Cortex of kidney (tissue), 1 donor: ENCODE measurements at places on chromosomes 2 and 18.

- no peak for DNase-seq
These were observed 25.9 kb upstream of the GPR17 start for GRCh38 chr2:127619877-127620705.

DNA sequence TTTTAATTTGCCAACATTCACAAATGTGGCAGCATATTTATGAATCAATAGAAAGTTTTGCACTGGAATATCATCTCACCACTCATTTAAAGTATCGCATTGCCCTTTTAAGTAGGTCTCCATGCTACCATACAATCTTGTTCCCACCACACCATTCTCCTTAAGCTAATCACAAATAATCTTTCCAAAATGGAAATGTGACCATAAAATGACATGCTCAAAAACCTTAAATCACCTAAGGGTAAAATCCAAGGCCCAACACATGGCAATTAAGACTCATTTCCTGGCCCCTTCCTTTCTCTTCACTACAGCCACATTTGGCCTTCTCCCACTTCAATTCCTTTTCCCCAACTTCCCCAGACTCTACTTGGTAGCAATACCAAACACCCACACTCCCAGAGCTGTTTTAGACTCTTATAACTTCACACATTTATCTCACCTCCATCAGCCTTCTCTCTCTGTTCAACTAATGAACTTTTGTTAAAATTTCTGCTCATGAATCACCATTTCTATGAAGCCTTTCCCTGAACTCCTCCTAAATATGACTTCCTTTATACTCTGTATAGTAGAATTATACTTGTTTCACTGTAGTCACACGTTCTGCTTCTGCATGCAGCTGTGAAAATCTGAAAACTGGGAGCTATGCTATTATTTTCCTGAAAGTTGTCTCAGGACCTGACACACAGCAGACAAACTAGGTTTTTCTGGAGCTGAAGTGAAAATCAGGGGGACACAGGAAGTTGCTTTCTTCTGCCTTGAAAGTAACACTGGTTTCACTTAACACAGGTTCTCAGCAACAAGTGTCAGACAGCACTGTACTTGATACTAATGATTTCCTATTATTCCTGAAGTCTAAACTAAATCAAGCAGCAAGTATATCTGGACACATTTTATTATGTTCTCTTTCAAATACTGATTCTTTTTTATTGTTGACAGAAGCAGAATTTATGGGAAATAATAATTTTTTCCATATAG, 303.9 kb downstream of the ZEB2 start:
- DNase-seq: no peak

DNA sequence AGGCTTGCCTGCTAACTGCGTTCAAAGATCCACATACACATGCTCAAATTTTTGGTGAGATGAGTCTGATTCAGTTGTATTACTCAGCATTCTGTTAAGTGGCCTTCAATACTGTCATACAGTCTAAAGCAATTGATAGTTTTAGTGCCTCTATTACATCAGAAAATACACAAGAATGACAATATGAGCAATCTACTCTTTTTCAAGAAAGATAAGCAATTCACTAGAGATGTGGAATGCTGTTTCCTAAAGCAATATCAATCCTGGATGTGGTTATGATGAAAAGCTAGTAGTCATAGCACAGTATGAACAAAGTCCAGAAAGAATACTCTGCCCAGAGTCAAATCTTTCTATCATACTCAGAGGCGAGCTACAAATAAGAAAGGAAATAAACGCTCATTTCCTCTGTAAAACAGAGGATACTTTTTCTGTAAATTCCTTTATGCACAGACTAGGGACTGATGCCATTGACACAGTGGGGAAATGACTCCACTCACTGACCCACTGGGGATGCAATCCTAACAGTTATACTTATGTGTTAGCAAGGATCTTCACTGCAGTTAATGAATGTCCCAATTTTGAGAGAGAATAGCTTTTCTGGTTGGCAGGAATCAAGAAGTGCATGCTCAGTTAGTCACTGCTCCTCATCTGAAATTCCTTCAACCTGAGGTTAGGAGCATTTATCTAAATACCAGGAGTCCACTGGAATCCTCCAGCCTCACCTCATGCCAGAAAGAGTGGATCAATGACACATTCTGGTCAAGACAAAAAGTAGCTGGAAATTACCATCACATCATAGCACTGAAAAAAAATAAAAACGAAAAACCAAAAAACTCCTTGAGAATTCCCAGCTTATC, 83.3 kb downstream of the PDE11A start:
- no peak for DNase-seq

- DNase-seq: no peak
These were observed 18.1 kb upstream of the CCDC74B start for GRCh38 chr2:130162968-130163367.

GRCh38 chr2:98486374-98486981, 41.8 kb downstream of the INPP4A start:
- no peak for DNase-seq

GRCh38 chr2:202566286-202566685, 68.5 kb upstream of the FAM117B start:
- DNase-seq: no peak

DNA sequence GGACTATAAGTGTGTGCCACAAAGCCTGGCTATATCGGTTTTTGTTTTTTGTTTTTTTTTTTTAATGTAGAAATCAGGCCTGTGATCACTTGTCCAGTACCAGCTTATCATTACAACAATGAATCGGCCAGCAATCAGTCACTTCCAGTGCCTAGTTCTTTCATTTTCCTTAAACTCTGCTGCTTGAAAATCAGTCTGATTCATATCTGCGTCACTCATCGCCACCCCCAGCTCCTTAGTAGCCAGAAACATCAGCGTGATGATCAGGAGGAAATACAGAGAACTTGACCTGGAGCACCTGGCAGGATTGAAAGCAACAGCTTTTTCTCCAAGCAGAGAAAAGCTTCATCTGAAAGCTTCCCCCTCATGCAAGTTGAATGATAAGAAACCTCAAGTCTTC, 75.4 kb downstream of the SPTBN1 start:
- no peak for DNase-seq

DNA sequence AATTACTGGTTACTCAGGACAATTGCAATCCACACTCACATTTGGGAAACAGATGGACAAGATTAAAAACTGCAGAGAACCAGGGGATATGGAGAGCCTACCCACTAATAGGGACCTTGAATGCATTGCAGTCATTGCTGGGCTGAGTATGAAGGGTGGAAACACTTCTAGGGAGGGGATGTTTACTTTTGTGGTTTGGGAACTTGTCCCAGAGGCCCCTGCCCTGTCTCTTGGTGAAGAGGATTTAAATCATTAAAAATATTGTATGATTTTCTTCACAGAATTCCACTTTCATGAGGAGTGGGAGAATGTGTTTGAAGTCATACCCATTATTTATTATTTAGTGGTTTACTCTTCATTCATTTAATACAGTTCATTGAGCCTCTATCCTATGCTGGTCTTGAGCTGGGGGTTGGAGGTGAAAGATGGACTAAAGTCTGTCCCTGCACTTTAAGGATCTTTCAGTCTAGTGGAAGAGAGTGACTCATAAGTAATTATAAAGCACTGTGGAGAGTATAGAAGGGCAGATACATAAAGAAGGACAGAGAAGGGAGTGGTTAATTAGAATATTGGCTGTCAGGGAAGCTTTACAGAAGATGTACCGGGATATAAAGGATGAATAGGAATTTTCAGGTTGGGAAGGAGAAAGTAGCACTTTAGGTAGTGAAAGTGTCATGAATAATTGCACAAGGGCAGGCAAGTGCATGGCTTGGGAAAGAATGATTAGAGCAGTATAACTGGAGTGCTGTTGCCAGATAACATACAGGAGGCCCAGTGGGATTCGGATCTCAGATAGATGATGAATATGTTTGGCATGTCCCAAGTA, 313.4 kb downstream of the LPIN1 start:
- no peak for DNase-seq

GRCh38 chr2:186440506-186440905, 45.6 kb upstream of the ZC3H15 start:
- no peak for DNase-seq

- no peak for DNase-seq
These were observed 40.7 kb upstream of the KLF11 start for GRCh38 chr2:10002681-10003080.

- DNase-seq: no peak
These were observed 68.1 kb upstream of the SPRED2 start for GRCh38 chr2:65500310-65501040.

DNA sequence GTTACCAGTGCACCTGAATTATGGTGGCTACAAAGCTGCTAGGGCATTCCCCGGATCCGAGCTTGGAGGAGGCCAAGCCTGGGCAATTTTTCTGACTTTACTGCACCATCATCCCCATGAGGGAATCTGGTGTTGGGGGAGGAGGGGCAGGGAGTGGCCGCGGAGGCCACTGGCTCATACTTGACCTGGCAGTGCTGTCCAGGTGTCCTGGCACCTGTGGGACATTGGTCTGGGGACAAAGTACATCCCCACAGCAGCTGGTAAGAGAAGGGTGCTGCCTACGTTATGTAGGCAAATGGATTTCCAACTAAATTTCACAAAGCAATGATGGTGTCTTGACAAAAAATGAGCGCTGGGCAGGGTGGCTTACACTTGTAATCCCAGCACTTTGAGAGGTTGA, 48.3 kb downstream of the KLHL29 start:
- DNase-seq: no peak

DNA sequence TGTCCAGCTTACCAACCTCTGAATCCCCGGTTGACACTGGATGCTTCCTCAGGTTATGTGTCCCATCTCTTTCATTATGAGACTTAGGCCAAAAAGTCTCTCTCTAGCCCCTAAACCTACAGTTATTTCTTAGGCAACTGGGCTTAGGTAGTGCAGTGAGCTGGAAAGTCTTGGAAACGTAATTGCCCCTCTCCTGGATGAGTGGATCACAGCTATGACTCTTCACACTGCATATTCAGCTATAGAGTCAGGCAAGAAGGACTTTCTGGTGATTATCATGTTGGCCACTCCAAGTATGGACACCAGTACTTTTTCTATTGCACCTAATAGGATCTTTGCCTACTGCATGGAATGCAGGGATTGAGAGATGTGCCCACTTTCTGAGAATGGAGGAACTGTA, 458.3 kb upstream of the CELF4 start:
- DNase-seq: no peak

DNA sequence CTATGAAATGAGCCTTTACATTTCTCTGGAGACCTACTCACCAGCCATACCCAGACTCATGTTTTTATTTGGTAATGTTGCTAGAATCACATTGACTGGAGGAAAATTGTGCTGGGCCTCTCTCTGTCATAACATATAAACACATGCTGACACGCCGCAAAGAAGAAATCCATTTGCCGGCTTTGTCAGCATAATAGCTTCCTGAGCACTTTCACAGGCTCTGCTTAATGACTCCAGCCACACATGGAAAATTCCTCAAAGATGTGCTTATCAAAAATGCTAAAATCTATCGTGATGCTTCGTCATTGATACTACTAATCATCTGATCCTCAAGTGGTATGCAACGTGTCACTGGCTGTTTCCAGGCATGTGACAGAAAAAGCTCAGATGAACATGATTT, 63.1 kb downstream of the RND3 start:
- DNase-seq: no peak

DNA sequence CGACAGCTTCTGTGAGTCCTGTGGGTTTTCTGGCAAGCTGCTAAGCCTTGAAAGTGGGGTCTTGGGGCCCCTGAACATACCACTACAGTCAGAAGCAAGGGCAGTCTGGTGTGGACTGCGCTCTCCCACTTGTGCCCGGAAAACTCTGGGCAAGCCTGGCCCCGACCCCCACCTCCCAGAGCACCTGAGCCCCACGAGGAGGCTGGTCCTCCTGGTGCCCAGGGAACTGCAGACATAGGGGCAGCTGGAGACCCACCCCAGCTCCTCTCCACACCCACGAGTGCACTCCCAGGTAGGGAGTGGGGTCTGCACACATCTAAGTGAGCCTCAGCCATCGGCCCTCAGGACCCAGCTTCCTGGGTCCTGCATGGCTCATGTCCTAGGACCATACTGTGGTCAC, 16.2 kb upstream of the GPC1 start:
- DNase-seq: no peak

GRCh38 chr2:44655401-44655864, 286.1 kb upstream of the SIX3 start:
- no peak for DNase-seq

GRCh38 chr18:77422974-77423867, 173.6 kb downstream of the GALR1 start:
- no peak for DNase-seq

GRCh38 chr18:36157441-36157840, 27.7 kb downstream of the ELP2 start:
- DNase-seq: no peak

DNA sequence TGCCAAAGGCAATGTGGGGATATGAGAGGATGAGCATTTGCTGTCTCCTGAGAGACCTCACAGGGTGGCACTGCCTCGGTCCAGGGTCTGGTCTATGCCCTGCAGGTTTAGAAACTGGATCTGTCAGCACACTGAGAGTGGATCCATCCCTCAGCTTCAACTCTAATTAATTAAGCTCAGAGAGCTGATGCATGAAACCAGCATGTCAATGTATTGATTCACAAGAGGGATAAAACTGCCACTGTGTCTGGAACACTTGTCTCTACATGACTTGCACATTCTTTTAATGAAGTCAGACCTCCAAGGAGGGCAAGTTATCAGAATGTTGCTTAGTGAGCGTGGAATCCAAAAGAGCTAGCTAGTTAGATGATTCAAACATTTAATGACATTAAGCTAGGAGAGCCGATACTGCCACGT, 22.5 kb upstream of the POLE4 start:
- DNase-seq: no peak

DNA sequence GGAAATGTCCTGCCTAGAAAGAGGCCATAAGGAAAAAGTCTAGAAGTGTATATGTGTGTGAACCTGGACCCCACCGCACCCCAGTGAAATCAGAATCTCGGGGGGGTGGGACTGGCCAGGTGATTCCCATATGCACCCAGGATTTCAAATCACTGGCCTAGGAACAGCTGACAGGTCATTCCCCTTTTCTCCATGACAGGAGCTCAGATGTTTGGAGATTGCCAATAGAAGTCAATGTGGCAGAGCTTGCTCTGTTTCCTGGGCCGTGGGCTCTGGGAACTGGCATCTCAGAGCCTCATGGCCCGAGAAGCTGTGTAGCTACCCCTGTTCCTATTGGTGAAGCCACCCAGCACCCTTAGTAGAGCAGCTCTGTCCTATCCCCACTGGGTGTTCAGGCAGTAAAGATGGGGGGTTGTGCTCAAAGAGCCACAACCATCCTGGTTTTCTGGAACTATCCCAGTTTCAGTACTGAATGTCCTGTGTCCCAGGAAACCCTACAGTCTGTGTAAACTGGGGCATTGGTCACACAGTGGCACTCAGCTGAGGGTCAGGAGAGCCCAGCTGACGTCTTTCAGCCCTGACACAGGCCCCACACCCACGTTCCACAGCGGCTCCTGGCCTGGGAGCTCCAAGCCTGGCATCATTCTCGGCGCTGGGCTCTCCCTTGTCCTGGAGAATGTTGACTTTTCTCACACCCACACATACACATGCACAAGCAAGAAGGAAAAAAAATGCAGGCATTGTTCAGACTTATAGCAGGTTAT, 18.9 kb downstream of the GNLY start:
- no peak for DNase-seq
